ENCODE measurements at places on chromosomes 4 and X. TPM values are rescaled to one million over a fixed set of nuclear protein-coding genes. Genes with fewer than 3 reads are reported as not detected.

Gene ZDHHC15
- 2.8 TPM for total RNA-seq

Gene ZNF157
- not detected for total RNA-seq

Gene LDOC1
- total RNA-seq = 3.4 TPM

Gene FAM13A
- 18.0 TPM for total RNA-seq

Gene DCAF4L1
- 0.19 TPM for total RNA-seq

Gene FRMD7
- not detected for total RNA-seq

Gene DRD5
- total RNA-seq = not detected

Gene G3BP2
- total RNA-seq = 69.2 TPM

Gene MAGEA3
- total RNA-seq = not detected

Gene TAF9B
- 16.3 TPM for total RNA-seq

Gene TNMD
- total RNA-seq = 0.16 TPM
